ENCODE measurements at places on chromosomes 7 and 10. TPM values are rescaled to one million over a fixed set of nuclear protein-coding genes. Genes with fewer than 3 reads are reported as not detected.

NCAPG2 gene
- polyA plus RNA-seq, result 4.2 TPM

FAM20C gene
- polyA plus RNA-seq, result 27.5 TPM

RADIL gene
- 1.4 TPM for polyA plus RNA-seq

AGAP3 gene
- 27.7 TPM for polyA plus RNA-seq

ZP3 gene
- 1.4 TPM for polyA plus RNA-seq

CNNM1 gene
- polyA plus RNA-seq, result not detected

CYP26A1 gene
- polyA plus RNA-seq, result not detected

SLC13A1 gene
- polyA plus RNA-seq, result 0.06 TPM

CYP51A1 gene
- polyA plus RNA-seq, result 24.3 TPM

ACHE gene
- polyA plus RNA-seq, result 20.6 TPM

SGPL1 gene
- polyA plus RNA-seq, result 20.6 TPM

TRPV5 gene
- polyA plus RNA-seq, result not detected

CALML5 gene
- not detected for polyA plus RNA-seq

FAM237B gene
- not detected for polyA plus RNA-seq

ELMO1 gene
- polyA plus RNA-seq, result 2.4 TPM

All from sigmoid colon (tissue), 7 donors.